Trophoblast cell (in vitro differentiated cells and primary cell): ENCODE measurements at places on chromosomes 6 and 20.

DNA sequence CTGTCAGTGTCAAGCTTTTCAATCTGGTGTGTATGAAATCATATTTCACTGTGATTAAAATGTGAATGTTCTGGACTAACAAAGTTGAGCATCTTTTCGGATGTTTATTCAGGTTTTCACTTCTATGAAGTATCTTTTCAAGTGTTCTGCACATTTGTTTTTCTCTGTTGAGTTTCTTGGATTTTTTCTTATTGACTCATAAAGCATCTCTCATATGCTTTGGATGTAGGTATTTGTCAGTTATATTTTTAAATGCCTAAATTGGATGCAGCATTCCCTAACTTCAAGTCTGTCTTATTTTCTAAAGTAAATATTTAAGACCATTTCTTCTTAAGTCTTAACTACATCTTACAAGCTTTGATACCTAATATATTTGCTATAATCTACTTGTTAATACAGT lies 398.0 kb downstream of the PLCB1 start:
- H3K27me3 ChIP-seq = no peaks in the 10 kb centered on the region
- no peaks in the 10 kb centered on the region for H3K36me3 ChIP-seq
- DNase-seq = no peak
- H3K4me3 ChIP-seq = no peak overlapping the region
- H3K27ac ChIP-seq = no peak overlapping the region

- H3K27ac ChIP-seq = no peak overlapping the region
- no peaks in the 10 kb centered on the region for H3K4me1 ChIP-seq
- no peak for DNase-seq
These were observed 92.6 kb downstream of the UTRN start for GRCh38 chr6:144377586-144378210.

DNA sequence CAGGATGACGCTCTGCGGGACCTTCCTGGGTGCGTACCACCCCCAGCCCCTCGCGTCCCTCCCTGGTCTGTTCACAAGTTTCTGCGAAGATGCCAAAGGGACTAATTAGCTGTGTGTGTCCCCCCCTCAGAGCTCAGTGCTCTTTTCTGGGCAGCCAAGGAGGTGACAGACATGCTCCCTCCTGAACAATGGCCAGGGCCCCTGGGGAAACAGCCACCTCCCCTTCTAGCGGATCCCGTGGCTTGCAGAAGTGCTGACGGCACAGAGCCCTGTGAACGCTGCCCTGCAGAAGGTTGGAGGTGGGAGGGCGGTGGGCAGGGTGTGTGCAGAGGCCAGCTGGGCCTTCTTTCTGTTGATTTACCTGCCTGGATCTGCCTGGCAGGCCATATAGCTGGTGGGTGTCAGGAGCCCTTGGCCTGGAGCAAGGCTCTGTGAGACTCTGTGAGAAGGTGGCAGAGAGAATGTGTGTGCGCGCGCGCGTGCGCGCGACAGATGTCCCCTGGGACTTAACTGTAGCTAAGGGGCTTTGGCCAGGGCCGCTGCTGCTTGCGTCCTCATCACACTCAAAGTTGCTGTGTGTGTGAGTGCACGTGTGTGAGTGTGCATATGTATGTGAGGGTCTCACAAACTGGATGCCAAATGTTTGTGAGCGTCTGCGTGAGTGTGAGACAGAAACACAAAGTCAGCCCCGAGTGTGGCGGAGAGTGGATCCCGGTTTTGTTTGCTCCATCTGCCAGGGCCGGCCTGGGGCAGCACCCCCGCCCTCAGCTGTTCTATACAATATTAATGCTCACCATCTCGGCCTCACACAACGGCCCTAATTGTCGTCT lies 3.5 kb upstream of the MYT1 start:
- H3K4me1 ChIP-seq = no peaks in the 10 kb centered on the region
- H3K36me3 ChIP-seq = no peaks in the 10 kb centered on the region
- peaks cover 13% of the 10 kb centered on the region for H3K27me3 ChIP-seq
- no peak for DNase-seq

DNA sequence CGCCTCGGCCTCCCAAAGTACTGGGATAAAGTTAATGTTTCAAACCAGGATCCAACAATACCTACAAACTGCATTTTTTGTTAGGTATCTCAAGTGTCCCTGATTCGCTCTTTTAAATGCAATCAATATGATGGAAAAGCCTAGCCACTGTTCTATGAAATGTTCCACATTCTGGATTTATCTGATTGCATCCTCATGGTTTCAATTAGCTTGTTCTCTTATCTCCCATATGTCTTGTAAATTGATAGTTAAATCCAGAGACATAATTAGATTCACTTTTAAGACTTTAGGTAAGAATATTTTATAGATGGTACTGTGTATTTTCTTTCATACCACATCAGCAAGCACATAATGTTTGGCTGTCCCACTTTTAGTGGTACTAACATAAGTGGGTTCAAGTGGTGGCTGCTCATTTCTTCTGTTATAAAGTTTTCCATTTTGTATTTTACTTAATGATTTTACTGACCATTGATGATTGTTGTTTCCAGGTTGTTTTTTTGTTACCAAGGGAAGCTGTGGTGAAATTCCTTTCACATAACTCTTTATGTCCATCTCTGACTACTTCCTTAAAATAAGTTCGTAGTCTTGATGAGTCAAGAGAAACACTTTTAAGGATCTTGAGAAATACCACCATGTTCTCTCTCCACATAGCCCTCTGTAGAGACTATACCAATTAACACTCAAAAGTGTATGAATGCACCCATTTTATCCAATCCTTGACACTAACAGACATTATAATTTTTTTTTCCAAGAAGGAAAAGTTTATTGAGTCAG lies 40.5 kb downstream of the RNGTT start:
- H3K27me3 ChIP-seq = no peaks in the 10 kb centered on the region
- no peaks in the 10 kb centered on the region for H3K4me1 ChIP-seq
- no peak overlapping the region for H3K27ac ChIP-seq
- peak; percentile 29 for DNase-seq

DNA sequence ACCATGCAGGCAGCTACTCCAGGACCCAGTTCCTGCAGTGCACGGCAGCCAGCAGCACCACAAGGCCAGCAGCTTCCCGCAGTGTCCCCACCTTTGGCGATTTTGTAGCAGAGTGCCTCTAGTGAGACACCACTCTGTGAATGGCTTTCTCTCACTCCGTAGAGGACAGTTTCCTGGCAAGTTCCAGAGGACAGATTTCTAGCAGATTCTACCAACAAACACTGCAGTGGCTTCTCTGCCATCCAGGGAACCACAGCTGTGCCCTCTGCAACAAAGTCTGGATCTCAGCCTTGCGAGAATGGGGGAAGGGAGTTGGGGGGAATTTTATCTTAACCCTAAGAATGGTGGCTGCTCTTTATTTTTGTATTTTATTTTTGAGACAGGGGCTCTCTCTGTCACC lies 28.7 kb downstream of the SNHG17 start:
- H3K27me3 ChIP-seq = no peaks in the 10 kb centered on the region
- no peaks in the 10 kb centered on the region for H3K36me3 ChIP-seq
- no peaks in the 10 kb centered on the region for H3K4me1 ChIP-seq
- no peak overlapping the region for H3K4me3 ChIP-seq
- DNase-seq = no peak

- H3K4me1 ChIP-seq = no peaks in the 10 kb centered on the region
- no peaks in the 10 kb centered on the region for H3K36me3 ChIP-seq
- H3K27me3 ChIP-seq = no peaks in the 10 kb centered on the region
- no peak overlapping the region for H3K27ac ChIP-seq
- no peak for DNase-seq
These were observed 48.6 kb downstream of the FKBP5 start for GRCh38 chr6:35640017-35640664.

DNA sequence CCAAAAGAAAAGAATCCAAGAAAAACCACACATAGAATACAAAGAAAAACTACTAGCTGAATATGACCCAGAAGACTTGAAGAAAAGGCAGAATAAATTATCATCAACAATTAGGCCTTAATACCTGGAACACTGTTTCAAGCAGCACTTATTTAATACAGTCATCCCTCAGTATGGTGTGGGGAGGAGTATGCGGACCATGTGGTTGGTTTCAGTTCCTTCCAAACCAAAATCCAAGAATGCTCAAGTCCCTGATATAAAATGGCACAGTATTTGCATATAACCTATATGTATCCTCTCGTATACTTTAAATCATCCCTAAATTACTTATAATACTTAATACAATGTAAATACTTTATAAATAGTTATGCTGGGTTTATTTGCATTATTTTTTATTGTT lies 16.1 kb downstream of the CDK19 start:
- H3K4me3 ChIP-seq = no peak overlapping the region
- peaks cover 1% of the 10 kb centered on the region for H3K36me3 ChIP-seq
- H3K27me3 ChIP-seq = no peaks in the 10 kb centered on the region
- H3K4me1 ChIP-seq = no peaks in the 10 kb centered on the region

DNA sequence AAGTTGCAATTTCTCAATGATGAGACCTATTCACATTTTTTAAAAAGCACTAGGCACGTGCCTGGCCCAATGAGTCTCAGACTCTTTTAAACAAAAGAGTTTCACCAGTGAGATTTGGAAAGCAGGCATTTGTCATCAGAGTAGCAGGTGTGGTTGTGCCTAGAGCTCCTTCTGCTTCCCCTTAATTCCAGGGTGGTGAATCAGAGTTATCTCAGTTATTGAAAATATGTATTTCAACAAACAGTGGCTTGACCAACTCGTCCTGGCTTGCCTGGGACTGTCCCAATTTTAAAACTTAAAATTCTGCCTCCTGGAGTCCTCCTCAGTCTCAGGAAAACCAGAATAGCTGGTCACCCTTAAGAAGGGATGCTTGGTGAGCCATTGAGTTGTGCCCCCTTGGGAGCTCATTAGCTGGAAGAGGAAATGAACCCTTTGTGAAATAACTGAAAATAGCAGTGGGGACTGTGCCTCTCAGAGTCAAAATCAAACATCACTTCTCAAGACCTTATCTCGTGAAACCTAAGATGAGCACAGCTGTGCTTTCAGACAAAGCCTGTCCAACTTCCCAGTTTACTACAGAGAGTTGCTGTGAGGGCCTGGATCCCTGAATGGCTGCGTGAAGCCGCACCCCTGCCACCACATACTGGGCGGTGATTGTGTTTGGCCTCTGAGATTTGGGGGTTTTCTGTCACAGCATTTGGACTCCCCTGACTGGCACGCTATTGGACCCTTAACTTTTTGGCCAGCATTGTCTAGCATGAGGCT lies 116.3 kb downstream of the ANKRD60 start:
- DNase-seq = peak; percentile 90
- H3K27me3 ChIP-seq = no peaks in the 10 kb centered on the region
- H3K27ac ChIP-seq = no peak overlapping the region

GRCh38 chr6:15960740-15961634 lies 167.9 kb upstream of the MYLIP start:
- no peak overlapping the region for H3K27ac ChIP-seq
- H3K4me1 ChIP-seq = no peaks in the 10 kb centered on the region
- no peak overlapping the region for H3K4me3 ChIP-seq
- DNase-seq = no peak

GRCh38 chr6:118203545-118203944 lies 296.5 kb downstream of the SLC35F1 start:
- H3K4me1 ChIP-seq = no peaks in the 10 kb centered on the region
- no peaks in the 10 kb centered on the region for H3K36me3 ChIP-seq
- H3K27ac ChIP-seq = no peak overlapping the region
- DNase-seq = no peak

DNA sequence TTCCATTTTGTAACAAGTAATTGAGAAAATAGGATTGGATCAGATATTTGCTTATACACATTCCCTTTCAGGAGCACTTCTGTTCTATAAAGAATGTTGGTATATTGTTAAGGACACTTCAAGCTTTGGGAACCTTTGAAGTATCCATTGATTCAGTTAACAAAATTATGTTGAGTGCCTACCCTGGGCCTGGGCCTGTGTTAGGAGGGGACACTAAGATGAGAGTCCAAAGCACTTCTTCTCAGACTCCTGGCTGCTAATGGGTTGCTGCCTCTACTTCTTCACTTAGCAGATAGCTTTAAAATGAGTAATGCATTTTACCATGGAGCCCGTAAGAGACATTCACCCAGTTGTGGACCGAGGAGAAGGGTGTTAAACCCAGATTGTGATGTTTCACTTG lies 40.3 kb downstream of the PTPN1 start:
- H3K4me3 ChIP-seq = no peak overlapping the region
- no peaks in the 10 kb centered on the region for H3K4me1 ChIP-seq
- no peak for DNase-seq
- peaks cover 6% of the 10 kb centered on the region for H3K36me3 ChIP-seq
- H3K27me3 ChIP-seq = no peaks in the 10 kb centered on the region

DNA sequence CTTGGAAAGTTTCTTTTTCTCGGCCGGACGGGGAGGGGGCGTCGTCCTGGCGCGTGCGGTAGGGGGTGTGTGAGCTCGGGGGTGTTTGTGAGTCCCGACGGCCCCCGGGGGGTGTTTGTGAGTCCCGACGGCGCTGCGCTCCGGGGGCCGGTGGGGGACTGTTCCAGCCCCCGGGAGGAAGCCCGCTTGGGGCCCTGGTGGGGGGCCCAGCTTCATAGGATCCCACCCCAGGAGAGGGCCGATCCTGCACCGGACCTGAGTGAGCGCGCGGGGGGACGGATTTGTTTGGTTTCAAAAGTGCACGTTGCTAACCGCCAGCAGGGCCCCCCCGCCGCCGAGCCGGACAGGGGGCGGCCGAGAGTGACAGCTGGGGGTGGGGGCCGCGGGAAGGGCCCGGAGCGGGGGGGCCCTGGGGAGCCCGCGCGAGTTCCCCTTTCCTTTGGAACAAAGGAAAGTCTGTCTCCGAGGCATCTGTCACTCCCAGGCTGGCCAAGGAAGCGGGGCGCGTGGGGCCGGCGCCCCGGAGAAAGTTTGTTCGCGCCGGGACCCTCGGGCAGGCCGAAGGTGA lies 485 bp downstream of the TGIF2 start:
- peak overlapping the region; percentile 88 for H3K4me3 ChIP-seq
- H3K27ac ChIP-seq = peak overlapping the region; percentile 52
- no peak for DNase-seq
- no peaks in the 10 kb centered on the region for H3K27me3 ChIP-seq

DNA sequence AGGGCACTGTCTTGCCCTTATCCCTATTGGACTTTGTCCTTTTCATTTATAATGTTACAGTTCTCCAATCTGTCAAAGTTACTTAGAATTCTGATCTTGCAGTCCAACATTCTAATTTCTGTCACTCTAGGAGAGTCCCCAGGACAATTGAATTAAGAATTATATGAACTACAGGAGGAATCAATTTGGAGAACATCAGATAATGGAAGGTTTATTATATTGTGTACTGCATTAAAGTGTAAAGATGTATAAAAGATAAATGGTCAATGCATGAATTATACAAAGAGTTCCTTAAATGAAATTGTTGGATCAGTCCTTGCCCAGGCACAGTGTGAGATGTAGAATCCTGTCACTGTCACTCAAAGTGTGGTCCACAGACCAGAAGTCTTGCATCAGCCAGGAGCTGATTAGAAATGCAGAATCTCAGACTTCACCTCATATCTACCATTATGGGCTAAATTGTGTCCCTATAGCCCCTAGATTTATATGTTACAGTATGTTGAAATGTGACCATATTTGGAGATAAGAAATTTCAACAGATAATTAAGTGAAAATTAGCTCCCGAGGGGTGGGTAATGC lies 145.5 kb downstream of the BTBD3 start:
- DNase-seq = no peak
- H3K27ac ChIP-seq = no peak overlapping the region
- H3K36me3 ChIP-seq = no peaks in the 10 kb centered on the region
- peaks cover 7% of the 10 kb centered on the region for H3K4me1 ChIP-seq
- H3K4me3 ChIP-seq = no peak overlapping the region

- H3K4me1 ChIP-seq = no peaks in the 10 kb centered on the region
- no peak overlapping the region for H3K27ac ChIP-seq
- no peak for DNase-seq
- no peak overlapping the region for H3K4me3 ChIP-seq
- H3K36me3 ChIP-seq = no peaks in the 10 kb centered on the region
These were observed 403.3 kb upstream of the AGPAT4 start for GRCh38 chr6:161677188-161677587.

GRCh38 chr6:34867484-34867883 lies 20.4 kb downstream of the TAF11 start:
- no peak overlapping the region for H3K4me3 ChIP-seq
- no peak overlapping the region for H3K27ac ChIP-seq
- peak; percentile 58 for DNase-seq
- no peaks in the 10 kb centered on the region for H3K27me3 ChIP-seq
- H3K4me1 ChIP-seq = no peaks in the 10 kb centered on the region
- H3K36me3 ChIP-seq = peaks cover 17% of the 10 kb centered on the region
